Ovary (tissue), 10 donors: ENCODE measurements at places on chromosomes 7 and 10. TPM values are rescaled to one million over a fixed set of nuclear protein-coding genes. Genes with fewer than 3 reads are reported as not detected.

DNA sequence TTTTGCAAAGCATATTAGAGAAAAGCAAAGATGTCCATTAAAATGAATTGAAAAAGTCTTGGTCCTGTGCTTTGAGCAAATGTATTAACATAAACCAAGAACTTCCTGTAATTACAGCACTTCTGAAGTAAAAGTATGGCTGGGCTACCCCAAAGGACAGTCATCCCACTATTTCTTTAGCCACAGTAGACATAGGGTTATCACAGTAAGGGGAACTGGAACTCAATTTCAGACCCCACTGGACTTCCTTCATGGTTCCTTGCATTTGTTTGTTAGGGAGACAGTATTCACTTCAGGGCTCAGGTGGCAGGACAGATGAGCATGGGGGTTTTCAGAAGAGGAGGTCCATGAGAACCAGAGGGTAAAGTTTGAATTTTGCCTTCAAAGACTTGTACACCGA, 203.1 kb upstream of the PDE1C start:
- no peaks in the 10 kb centered on the region for H3K4me1 ChIP-seq
- no peak for DNase-seq
- no peak overlapping the region for H3K4me3 ChIP-seq
- no peaks in the 10 kb centered on the region for H3K27me3 ChIP-seq

GRCh38 chr7:112580717-112581435, 100.1 kb downstream of the LSMEM1 start:
- no peak for DNase-seq
- H3K36me3 ChIP-seq = no peaks in the 10 kb centered on the region

DNA sequence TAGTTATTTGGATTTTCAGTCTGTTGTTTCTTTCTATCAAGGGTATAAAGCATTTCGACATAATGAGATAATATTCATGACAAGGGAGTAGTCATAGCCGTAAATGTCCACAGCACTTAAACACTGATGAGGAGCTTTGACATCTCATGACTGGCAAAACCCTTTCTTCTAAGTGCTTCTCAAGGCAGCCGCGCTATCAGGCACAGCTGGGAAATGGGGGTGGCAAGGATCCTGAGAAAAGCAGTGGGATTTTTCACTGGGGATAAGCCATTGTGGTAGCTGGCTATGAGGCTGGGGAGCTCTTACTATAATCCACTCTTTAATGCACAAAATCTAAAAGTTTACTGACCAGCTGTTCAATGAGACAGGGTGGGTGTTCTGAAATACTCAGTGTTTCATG, 493.2 kb upstream of the KLF6 start:
- peaks cover 21% of the 10 kb centered on the region for H3K4me1 ChIP-seq
- no peak for DNase-seq
- H3K4me3 ChIP-seq = no peak overlapping the region
- H3K27ac ChIP-seq = no peak overlapping the region

DNA sequence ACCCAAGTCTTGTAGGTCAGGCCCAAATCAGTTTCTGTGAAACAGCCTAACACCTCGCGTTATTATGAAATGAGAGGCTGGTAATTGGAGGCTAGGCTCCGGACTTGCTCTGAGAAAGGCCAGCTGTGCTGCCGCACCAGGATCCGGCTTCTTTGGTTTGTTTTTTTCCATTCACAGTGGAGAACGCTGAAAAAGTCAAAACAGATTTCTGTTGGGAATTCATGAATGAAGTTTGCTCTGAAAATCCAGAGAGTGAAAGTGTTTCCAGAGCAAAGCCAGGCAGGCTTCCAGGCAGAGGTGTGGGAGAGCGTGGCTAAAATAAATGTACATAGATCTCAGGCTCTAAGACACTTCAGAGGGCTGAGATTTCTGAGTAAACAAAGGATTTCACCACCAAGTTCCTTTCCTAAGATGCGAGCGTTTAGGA, 240.1 kb downstream of the TRIL start:
- no peak overlapping the region for H3K27ac ChIP-seq
- DNase-seq = no peak
- H3K4me3 ChIP-seq = no peak overlapping the region
- H3K27me3 ChIP-seq = no peaks in the 10 kb centered on the region
- no peaks in the 10 kb centered on the region for H3K36me3 ChIP-seq

DNA sequence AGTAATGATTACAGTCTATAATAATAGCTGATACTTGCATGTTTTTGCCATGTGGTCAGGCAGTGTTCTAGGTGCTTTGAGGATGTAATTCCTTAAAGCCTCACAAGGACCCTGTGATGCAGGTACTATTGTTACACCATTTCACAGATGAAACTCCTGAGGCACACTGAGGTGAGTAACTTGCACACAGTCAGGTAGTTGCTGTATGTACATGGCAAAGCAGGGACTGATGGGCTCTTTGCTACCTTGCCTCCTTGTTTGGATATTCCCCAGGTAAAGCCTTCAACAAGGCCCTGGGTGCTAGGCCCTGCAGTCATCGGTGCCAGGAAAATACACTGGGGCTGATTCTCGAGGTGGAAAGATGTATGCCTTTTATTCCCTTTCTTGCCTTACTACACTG, 317.5 kb downstream of the CXCL12 start:
- no peak overlapping the region for H3K27ac ChIP-seq
- no peaks in the 10 kb centered on the region for H3K27me3 ChIP-seq
- no peaks in the 10 kb centered on the region for H3K36me3 ChIP-seq
- no peak for DNase-seq
- H3K4me1 ChIP-seq = peaks cover 20% of the 10 kb centered on the region
- H3K4me3 ChIP-seq = no peak overlapping the region

DNA sequence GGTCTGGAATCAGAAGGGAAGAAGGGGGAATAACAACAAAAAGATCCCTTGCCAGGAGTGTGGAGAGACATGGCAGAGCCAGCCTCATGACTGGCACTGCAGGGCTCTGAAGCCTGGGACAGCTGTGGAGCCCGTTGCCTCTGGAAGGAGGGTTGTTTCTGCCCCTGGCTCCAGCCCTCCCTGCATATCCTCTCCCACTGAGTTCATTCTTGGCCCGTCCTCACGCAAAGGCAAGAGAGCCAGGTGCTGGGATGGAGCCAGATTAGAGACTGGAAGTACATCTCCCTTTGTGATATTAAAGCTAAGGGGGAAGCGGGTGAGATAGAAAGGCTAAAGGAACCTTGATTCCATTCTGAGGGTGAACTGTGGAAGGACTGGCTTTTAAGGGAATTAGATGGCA, 141.5 kb upstream of the NPVF start:
- no peak overlapping the region for H3K4me3 ChIP-seq
- H3K36me3 ChIP-seq = no peaks in the 10 kb centered on the region
- peaks cover 2% of the 10 kb centered on the region for H3K4me1 ChIP-seq
- DNase-seq = peak; percentile 57

DNA sequence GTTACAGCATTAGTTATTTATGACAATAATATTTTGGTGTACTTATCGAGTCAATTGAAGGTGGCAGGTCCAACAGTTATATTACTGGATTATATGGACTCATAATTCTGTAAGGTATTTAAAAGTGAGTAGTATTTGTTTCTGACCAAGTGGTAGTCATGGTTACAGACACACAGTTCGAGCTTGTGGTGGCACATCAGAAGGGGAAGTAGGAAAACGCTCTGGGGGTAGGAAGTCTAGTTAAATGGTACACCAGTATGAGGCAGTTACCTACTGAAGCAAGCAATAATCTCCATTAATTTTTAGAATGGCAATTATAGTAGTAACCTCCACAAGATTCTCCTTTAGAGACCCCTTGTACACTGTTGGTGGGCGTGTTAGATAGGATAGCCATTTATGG, 541.2 kb downstream of the ETV1 start:
- no peak overlapping the region for H3K4me3 ChIP-seq
- H3K36me3 ChIP-seq = no peaks in the 10 kb centered on the region
- H3K27ac ChIP-seq = no peak overlapping the region

DNA sequence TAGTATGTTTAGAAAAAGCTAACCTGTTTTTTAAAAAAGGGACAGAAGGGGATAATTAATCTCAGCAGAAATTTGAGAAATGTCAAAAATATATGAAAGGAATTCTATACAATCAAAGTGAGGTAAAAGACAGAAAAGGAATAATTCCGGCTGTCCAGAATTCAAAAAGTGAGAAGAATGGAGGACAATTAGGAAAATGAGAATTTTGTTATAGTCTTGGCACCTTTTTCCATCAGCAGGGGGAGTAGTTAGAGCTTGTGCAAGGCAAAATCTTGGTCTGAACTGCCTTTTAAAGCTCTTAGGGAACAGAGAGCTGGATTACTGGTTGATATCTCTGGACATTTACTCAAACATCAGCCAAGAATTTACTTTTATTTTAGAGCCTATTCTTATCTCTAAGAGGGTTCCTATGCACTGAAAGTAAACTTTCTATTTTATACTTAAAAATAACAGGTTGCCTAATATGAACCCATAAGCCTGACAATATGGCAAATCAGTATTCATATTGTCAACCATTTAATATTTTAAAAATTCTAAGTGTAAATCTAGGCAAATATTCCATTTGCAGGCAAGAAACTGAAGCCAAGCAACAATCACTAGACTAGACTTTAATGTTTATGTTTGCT, 185.6 kb downstream of the ANK3 start:
- no peaks in the 10 kb centered on the region for H3K4me1 ChIP-seq
- no peak overlapping the region for H3K4me3 ChIP-seq
- no peaks in the 10 kb centered on the region for H3K27me3 ChIP-seq
- DNase-seq = no peak
- no peak overlapping the region for H3K27ac ChIP-seq

GRCh38 chr7:1422512-1423263, 36.6 kb downstream of the MICALL2 start:
- H3K4me1 ChIP-seq = no peaks in the 10 kb centered on the region
- no peak for DNase-seq
- no peaks in the 10 kb centered on the region for H3K36me3 ChIP-seq
- H3K4me3 ChIP-seq = no peak overlapping the region
- H3K27me3 ChIP-seq = no peaks in the 10 kb centered on the region
- no peak overlapping the region for H3K27ac ChIP-seq

DNA sequence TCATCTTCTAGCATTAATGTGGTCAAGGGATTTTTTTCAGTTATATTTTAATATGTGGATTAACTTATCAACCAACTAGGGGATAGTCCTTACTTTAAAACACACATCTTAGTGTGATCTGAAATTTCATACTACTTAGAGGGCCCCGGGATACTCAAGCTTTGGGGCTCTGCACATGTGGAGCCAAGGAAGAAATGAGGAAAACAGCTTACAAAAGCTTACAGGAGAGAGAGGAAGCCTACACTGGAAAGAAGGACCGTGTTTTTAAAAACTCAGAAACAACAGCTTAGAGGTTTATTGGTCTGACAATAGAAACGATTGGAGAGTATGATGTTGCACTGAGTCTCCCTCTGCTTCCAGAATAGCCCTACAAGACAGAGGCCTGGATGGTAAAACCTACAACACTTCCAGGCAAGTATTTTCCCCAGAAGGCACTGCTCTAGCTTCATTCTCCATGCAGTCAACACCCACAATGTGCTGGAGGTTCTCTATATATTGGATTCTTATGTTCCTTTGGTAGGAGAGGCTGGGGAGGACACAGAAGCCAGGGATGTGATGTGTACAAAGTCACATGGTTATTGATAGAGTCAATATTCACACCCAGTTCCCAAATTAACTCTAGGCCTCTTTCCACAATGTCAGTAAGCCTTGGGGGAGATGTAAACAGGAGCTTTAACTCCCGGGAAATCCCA, 47.3 kb downstream of the JCAD start:
- DNase-seq = no peak
- H3K4me1 ChIP-seq = peaks cover 6% of the 10 kb centered on the region
- H3K27ac ChIP-seq = no peak overlapping the region
- no peak overlapping the region for H3K4me3 ChIP-seq
- H3K36me3 ChIP-seq = no peaks in the 10 kb centered on the region
- no peaks in the 10 kb centered on the region for H3K27me3 ChIP-seq

DNA sequence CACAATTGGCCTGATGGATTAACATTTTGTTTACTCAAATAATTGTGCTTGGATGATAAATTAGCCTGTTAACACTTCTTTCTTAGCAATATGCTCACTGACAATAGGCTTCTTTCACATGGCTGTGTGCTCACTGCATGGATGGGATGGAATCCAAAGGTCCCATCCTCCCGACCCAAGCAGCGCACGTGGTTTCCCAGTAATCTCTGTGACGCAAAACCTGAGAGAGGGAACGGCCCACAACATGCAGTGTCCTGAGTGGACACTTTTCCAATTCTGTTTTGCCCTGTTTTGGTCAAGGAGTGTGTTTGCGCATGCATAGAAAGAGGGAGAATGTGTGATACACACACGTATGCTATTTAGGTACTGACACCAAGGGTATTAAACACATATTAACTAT, 42.1 kb upstream of the RASGEF1A start:
- H3K36me3 ChIP-seq = no peaks in the 10 kb centered on the region
- H3K27ac ChIP-seq = no peak overlapping the region
- H3K27me3 ChIP-seq = no peaks in the 10 kb centered on the region
- peaks cover 4% of the 10 kb centered on the region for H3K4me1 ChIP-seq

DNA sequence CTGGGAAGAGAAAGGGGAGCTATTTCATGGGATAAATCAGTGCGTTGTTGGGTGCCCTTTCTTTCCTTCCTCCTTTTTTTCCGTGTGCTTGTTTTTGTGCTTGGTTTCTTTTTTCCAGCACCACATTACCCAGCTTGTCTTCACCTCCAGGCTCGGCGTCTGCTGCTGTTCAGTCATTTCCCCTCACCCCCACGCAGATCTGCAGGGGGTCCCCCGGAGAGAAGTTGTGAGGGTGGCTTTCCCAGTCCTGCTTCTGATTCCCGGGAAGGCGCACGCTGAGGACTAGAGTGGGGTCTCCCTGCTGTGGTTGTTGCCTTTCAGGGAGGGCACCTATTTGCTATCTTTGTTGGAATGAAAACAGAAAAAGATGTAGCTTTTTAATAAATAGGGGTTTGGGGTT, 1.6 kb downstream of the CAMK1D start:
- peaks cover 8% of the 10 kb centered on the region for H3K4me1 ChIP-seq
- H3K36me3 ChIP-seq = no peaks in the 10 kb centered on the region
- DNase-seq = no peak
- H3K4me3 ChIP-seq = peak overlapping the region; percentile 75

DNA sequence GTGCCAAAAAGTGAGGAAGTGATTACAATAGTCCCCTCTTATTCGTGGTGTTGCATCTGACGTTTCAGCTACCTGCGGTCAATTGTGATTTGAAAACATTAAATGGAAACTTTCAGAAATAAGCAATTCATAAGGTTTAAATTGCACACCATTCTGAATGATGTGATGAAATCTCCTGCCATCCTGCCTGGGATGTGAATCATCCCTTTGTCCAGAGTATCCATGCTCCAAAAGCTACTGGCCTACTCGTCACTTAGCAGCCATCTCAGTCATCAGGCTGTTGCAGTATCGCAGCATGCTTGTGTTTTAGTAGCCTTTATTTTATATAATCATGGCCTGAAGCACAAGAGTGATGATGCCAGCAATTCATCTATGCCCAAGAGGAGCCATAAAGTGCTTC, 97.7 kb upstream of the CDCA7L start:
- no peak for DNase-seq
- no peak overlapping the region for H3K27ac ChIP-seq
- no peaks in the 10 kb centered on the region for H3K36me3 ChIP-seq
- no peaks in the 10 kb centered on the region for H3K27me3 ChIP-seq

Gene PNLIPRP1
- 2.8 TPM for total RNA-seq

Gene RBAK
- 12.5 TPM for total RNA-seq

Gene NCF1
- 0.68 TPM for total RNA-seq

Gene OR13A1
- total RNA-seq = 0.15 TPM

Gene SPOCK2
- total RNA-seq = 8.7 TPM

Gene ANKRD30A
- not detected for total RNA-seq

Gene FAM131B
- total RNA-seq = 0.99 TPM

Gene SFTPD
- 0.30 TPM for total RNA-seq

Gene SLC18A3
- total RNA-seq = not detected

Gene MKI67
- total RNA-seq = not detected

Gene RBM20
- 1.4 TPM for total RNA-seq

Gene NPC1L1
- total RNA-seq = 0.28 TPM
